ENCODE measurements at places on chromosomes 13 and 19.

- DNase-seq = no peak
Measured at GRCh38 chr13:27666951-27667350, 45.3 kb downstream of the POLR1D start.

DNA sequence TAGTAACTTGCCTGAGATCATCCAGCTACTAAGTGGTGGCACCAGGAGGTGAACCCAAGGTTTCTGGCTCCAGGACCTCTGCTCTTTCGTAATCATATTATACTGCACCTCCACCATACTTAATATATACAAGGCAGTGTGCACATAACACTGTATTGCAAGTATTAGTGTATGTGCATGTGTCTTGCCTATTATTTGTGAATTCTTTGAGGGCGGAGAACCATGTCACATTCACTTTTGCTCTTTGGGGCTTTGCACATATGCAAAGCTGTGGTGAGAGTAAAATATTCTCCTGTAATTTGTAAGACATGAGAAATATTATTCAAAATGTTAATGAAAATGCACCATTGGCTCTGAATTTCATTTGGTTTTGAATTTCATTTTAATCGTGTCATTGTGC lies 78.6 kb downstream of the DGKH start:
- DNase-seq = no peak

DNA sequence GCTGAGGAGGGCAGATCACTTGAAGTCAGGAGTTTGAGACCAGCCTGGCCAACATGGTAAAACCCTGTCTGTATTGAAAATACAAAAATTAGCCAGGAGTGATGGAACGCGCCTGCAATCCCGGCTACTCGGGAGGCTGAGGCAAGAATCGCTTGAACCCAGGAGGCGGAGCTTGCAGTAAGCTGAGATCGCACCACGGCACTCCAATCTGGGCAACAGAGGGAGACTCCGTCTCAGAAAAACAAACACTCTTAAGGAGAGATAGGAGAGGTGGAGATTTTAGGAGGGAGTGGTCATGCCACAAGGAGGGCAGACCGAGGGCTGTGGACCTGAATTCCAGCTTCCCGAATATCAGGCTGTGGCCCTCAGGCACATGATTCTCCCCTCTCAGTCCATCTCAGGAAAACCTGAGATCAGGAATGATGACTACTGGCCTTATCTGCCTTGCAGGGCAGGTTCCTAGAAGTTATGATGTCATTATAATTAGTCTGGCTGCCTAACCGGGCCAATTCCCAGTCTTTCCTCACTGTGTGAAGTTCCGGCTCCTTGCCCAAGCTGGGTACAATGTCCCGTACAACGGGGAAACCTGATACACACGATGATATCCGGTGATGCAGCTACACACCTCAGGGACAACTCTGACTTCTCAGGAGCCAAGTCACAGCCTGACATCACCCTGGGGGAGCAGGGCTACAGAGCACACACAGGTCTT lies 2.5 kb downstream of the SLC35E1 start:
- DNase-seq = no peak

DNA sequence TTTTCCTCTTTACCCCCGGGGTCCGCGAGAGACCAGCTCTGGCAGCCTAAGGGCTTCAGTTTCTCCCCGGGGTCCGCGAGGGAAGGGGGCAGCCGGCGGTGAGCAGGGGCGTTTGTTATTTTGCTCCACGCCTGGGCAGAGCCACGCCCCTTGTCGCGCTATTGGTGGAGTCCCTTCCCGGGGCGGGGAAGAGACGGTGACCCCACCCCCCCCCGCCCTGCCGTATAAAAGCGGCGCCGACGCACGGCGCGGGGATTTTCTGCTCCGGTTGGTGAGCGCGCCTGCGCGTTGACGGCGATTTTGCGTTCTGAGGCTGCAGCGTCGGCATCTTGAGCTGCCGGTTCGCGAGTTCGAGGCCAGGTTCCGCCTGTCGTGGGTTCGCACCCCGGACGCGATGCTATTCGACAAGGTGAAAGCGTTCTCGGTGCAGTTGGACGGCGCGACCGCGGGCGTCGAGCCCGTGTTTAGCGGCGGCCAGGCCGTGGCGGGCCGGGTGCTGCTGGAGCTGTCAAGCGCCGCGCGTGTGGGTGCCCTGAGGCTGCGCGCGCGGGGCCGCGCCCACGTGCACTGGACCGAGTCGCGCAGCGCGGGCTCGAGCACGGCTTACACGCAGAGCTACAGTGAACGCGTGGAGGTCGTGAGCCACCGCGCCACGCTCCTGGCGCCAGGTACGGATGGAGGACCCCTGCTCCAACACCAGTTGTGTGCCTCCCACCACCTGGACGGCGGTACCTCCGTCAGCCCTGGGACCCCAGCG lies at the start of gene ARRDC2:
ARRDC2 (plus strand) TSS at position 254 of the 757 bp plus-strand sequence; CDS start at position 395, 141 bp downstream.
- DNase-seq = peak; percentile 88

- DNase-seq = peak; percentile 100
Measured at GRCh38 chr19:2096480-2097202, at the start of gene IZUMO4. TSS of gene IZUMO4 (plus strand) at chr19:2096915. CDS start at chr19:2096946, 31 bp downstream.

DNA sequence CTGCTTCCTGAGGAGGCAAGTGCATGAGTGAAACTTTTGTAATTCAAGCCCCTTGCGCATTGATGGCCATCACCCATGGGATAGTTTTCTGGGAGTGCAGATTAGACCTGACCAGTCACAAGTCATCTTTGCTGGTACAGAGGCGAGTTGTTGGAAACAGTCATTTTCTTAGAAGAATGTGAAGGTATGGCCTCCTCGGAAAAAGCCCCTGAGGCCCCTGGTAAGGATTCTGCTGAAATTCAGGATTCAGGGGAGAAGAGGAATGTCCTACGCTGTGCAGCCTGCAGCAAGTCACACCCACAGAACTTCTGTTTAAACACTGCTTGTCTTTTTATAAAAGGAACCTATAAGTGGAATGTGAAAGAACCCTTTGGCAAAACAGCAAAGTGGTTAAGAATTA lies 11.0 kb upstream of the SPART start:
- DNase-seq = no peak

DNA sequence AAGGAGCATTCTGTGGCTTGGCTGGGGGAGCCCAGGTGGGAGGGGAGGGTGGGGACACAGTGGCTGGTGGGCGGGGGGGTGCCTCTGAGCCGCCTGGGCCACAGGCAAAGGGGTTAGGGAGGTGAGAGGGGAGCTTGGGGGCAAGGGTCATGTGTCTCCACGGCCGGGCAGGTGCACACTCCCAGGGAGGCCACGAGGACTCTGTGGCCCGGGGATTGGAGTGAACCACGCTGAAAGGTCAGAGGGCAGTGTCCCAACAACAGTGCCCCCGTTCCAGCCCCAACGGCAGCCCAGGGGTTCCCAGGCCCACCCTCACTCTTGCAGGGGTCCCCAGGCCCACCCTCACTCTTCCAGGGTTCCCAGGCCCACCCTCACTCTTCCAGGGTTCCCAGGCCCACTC lies 9.6 kb downstream of the C2CD4C start:
- DNase-seq = no peak

GRCh38 chr13:74129500-74130191 lies 4.6 kb downstream of the KLF12 start:
- DNase-seq = peak; percentile 41

GRCh38 chr13:23637829-23638228 lies 67.6 kb downstream of the TNFRSF19 start:
- no peak for DNase-seq

DNA sequence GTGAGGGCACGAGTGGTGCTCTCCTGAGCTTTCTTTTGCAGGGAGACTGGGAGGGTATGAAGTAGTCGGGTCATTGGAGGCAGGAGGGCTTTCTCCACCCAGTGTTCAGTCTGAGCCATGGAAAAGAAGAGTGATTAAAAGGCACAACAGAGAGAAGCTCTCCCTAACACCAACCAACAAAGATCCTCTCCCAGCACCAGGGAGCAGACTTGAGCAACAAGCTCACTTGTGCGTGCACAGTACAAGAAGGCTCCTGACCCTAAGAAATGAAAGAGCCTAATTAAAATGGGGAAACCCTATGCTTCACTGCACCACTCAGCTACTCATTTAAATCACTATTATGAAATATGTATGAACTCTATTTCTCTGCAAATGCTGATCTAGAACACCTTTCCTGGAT lies 276.3 kb upstream of the SOX21 start:
- no peak for DNase-seq

- no peak for DNase-seq
Measured at GRCh38 chr19:4319067-4319718, 14.8 kb downstream of the FSD1 start.

GRCh38 chr13:47726394-47726793 lies 274.7 kb downstream of the SUCLA2 start:
- no peak for DNase-seq

- DNase-seq = no peak
Measured at GRCh38 chr13:103394618-103395017, 328.4 kb upstream of the SLC10A2 start.

DNA sequence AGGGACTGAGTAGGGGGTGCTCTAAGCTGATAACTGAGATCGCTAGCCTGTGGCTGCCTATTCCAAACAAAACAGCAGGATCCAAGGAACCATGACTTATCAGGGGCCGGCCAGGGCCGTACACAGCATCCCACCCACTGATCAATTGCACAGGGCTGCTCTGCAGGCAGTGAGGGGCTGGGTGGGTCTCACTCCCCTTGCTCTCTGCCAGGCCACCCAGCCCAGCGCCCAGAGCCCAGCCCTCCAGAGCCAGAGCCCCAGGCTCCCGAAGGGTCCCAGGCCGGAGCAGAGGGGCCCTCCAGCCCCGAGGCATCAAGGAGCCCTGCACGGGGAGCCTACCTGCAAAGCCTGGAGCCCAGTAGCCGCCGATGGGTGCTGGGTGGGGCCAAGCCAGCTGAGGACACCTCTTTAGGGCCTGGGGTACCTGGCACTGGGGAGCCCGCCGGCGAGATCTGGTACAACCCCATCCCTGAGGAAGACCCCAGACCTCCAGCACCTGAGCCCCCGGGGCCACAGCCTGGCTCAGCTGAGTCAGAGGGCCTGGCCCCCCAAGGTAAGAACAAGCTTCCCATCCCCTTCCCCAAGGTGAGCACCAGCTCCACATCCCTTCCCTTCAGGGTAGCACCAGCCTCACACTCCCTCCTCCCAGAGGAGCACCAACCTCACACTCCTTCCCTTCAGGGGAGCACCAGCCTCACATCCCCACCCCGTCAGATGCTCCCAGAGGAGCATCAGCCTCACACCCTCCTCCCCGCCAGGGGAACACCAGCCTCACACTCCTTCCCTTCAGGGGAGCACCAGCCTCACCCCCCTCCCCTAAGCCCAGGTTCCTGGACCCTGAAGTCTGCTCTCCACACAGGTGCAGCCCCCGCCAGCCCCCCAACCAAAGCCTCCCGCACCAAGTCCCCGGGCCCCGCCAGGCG lies 1.9 kb downstream of the SYDE1 start:
- no peak for DNase-seq

DNA sequence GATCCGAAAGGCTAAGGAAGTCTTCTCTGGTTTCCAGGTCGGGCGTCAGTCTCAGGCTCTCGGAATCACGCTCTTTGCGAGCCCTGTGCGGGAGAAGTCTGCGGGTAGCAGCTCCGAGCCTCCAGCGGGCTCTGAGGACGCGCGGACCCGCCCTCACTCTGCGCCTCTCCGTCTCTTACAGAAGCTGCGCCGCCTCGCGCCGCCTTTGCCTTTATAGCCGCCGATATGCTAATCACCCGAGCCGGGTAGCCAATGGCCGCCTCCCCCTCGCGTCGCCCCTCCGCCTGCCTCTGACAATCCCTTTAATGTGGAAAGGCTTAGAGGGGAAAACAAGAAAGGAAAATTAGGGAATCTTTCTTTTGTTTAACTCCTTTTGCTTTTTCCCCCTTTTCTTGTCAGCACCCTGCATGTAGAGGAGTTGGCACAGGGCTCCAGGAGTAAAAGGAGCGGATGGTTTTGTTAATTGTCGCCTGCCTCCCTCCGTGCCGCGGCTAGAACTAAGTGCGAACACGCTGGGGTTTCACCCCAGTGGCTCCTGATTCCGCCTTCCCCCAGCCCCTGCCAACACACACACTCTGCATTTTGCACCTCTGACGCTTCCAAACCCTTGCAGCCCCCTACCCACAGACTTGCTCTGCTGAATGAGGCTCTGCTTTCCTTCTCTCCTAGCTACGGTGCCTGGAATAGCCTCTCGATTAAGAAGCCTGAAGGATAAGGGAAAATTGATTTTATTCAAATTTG lies at the start of gene PCDH8:
PCDH8 (minus strand) TSS at position 186 of the 741 bp plus-strand sequence. CDS start 204 bp downstream, outside the sequence.
- DNase-seq = no peak

GRCh38 chr19:53908106-53908934 lies 758 bp upstream of the CACNG7 start:
- DNase-seq = peak; percentile 55

GRCh38 chr19:38209671-38210457 lies 14.2 kb downstream of the DPF1 start:
- no peak for DNase-seq

DNA sequence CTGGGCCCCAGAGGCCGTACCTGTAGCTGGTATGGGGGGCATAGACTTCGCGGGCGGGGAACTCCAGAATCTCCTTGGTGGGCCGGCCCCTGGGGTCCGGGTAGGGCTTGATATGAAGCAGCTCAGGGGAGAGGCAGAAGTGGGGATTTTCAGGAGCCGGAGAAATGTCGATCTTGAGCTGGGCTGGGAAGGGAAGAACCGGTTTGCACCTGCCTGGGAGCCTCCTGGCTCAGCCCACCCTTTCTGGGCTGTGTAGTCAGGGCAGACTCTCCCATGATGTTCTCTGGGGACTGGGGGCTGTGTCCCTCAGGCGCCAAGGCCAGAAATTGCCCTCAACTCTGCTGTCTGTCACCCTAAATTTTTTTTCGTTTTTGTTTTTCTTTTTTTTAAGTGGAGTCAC lies 2.6 kb downstream of the ANGPTL8 start:
- no peak for DNase-seq

- DNase-seq = no peak
Measured at GRCh38 chr19:18712981-18713380, 29.5 kb downstream of the CRTC1 start.

DNA sequence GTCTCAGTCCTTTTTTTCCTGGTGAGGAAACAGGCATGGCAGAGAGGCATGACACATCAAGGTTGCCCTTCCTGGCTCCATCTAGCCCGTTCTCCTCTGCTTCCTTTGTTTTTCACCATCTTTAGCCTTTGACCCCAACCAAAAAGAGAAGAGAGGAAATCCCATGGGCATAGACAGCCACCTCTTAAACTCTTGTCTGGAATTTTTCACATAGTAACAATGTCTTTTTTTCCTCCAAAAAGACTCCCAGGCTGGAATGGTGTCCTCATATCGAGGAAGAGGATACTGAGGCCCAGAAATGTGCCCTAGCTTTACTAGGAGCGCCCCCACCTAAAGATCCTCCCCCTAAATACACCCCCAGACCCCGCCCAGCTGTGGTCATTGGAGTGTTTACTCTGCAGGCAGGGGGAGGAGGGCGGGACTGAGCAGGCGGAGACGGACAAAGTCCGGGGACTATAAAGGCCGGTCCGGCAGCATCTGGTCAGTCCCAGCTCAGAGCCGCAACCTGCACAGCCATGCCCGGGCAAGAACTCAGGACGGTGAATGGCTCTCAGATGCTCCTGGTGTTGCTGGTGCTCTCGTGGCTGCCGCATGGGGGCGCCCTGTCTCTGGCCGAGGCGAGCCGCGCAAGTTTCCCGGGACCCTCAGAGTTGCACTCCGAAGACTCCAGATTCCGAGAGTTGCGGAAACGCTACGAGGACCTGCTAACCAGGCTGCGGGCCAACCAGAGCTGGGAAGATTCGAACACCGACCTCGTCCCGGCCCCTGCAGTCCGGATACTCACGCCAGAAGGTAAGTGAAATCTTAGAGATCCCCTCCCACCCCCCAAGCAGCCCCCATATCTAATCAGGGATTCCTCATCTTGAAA lies at the start of gene GDF15:
GDF15 (plus strand) TSS at position 484 of the 868 bp plus-strand sequence; CDS start at position 516, 32 bp downstream.
- DNase-seq = peak; percentile 38

GRCh38 chr13:44329909-44330545 lies 43.6 kb upstream of the SERP2 start:
- DNase-seq = no peak

Data from activated T-cell treated with anti-CD3 and anti-CD28 coated beads, Interleukin-2, amount 50 U/mL, for 1 hour (primary cell).